ENCODE measurements at places on chromosomes 2 and 18. TPM values are rescaled to one million over a fixed set of nuclear protein-coding genes. Genes with fewer than 3 reads are reported as not detected.
A peak's percentile ranks its signal among the peaks of the same experiment; 100 is the strongest.

- H3K27me3 ChIP-seq, result no peaks in the 10 kb centered on the region
- H3K27ac ChIP-seq, result no peak overlapping the region
- H3K4me1 ChIP-seq, result peaks cover 14% of the 10 kb centered on the region
- H3K36me3 ChIP-seq, result no peaks in the 10 kb centered on the region
- DNase-seq, result no peak
These were observed 180.2 kb downstream of the TNS1 start for GRCh38 chr2:217822296-217823252.

GRCh38 chr2:127225186-127225960 is 5.3 kb upstream of the CYP27C1 start:
- no peak overlapping the region for H3K27ac ChIP-seq
- no peak overlapping the region for H3K4me3 ChIP-seq
- DNase-seq, result no peak
- peaks cover 17% of the 10 kb centered on the region for H3K27me3 ChIP-seq

- peak; percentile 65 for DNase-seq
- H3K4me1 ChIP-seq, result peaks cover 2% of the 10 kb centered on the region
These were observed 253.8 kb downstream of the TGIF1 start for GRCh38 chr18:3703732-3704176.

- no peaks in the 10 kb centered on the region for H3K27me3 ChIP-seq
- peaks cover 21% of the 10 kb centered on the region for H3K36me3 ChIP-seq
- no peak overlapping the region for H3K4me3 ChIP-seq
- no peak overlapping the region for H3K27ac ChIP-seq
These were observed 4.0 kb upstream of the GPBAR1 start for GRCh38 chr2:218256612-218257350.

DNA sequence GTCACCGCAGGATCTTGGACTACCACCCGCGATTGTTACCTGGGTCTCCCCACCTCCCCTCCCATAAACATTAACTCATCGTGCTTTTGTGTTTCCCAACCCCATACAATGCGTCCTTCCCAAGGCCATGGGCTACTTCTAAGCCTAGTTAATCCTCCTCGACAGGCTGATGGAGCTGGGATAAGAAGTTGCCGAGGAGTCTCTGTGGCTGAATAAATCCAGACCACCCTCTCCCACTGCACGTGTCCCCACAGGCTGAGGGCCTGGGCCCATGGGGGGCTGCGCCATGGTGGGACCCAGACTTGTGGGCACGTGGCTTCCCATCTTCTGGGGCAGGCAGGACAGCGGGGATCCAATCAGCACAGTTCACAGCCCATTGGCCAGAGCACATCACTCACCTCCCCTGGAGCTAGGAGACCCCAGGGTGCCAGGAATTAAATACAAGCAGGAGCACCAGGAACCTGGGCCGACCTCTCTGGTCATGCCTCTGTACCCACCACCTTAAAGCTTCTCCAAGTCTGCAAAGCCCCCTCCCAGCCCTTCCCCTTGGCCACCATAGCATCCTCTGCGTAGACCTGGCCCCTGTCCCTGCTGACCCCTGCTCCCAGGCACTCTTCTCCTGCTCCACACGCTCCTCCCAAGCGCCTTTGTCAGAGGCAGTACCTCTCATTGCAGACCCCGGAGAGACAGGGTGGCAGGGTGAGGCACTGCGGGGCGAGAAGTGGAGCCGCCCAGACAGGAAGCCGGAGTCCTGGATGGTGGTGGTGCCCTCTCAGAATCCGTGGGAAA is 51.0 kb upstream of the ID2 start:
- no peaks in the 10 kb centered on the region for H3K4me1 ChIP-seq
- no peak for DNase-seq
- H3K4me3 ChIP-seq, result no peak overlapping the region
- H3K36me3 ChIP-seq, result no peaks in the 10 kb centered on the region
- H3K27me3 ChIP-seq, result no peaks in the 10 kb centered on the region
- H3K27ac ChIP-seq, result no peak overlapping the region

CAPN14 gene
- 0.03 TPM for polyA plus RNA-seq

- H3K27ac ChIP-seq, result peak overlapping the region; percentile 9
- peaks cover 14% of the 10 kb centered on the region for H3K4me1 ChIP-seq
- H3K4me3 ChIP-seq, result no peak overlapping the region
- H3K27me3 ChIP-seq, result no peaks in the 10 kb centered on the region
- H3K36me3 ChIP-seq, result no peaks in the 10 kb centered on the region
These were observed 212.6 kb downstream of the ACKR3 start for GRCh38 chr2:236781933-236782816.

- H3K4me1 ChIP-seq, result no peaks in the 10 kb centered on the region
- no peak for DNase-seq
- H3K27me3 ChIP-seq, result no peaks in the 10 kb centered on the region
- no peak overlapping the region for H3K27ac ChIP-seq
- H3K36me3 ChIP-seq, result no peaks in the 10 kb centered on the region
These were observed 948.8 kb downstream of the SOCS6 start for GRCh38 chr18:71237641-71238040.

GRCh38 chr2:138183705-138184104 is 219.4 kb downstream of the HNMT start:
- no peaks in the 10 kb centered on the region for H3K27me3 ChIP-seq
- H3K4me3 ChIP-seq, result no peak overlapping the region
- H3K4me1 ChIP-seq, result no peaks in the 10 kb centered on the region
- no peak for DNase-seq

DNA sequence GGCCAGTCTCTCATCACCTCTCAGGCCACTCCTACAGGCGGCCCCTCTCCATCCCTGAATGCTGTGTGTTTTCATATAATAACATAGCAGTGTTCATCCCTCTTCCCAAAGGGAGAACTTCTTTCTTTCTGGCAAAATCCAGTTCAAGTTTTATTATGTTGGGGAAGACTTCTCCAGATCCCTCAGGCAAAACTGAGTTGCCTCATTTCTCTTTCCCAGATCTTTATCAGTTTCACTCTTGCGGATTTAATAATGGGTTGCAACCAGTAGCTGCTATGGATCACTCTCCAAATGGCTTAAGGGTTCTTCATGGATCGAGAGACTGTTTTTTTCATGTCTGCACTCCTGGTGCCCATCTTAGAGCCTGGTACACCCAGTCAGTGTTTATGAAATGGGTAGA is 129.9 kb downstream of the FHOD3 start:
- H3K4me1 ChIP-seq, result no peaks in the 10 kb centered on the region
- H3K27ac ChIP-seq, result no peak overlapping the region
- no peak for DNase-seq
- H3K4me3 ChIP-seq, result no peak overlapping the region

- H3K4me1 ChIP-seq, result peaks cover 3% of the 10 kb centered on the region
- H3K36me3 ChIP-seq, result no peaks in the 10 kb centered on the region
- H3K4me3 ChIP-seq, result no peak overlapping the region
- no peak for DNase-seq
- no peak overlapping the region for H3K27ac ChIP-seq
- H3K27me3 ChIP-seq, result no peaks in the 10 kb centered on the region
These were observed 17.9 kb upstream of the CREB1 start for GRCh38 chr2:207511851-207512250.

SYT4 gene
- polyA plus RNA-seq, result not detected

GRCh38 chr2:208049441-208049840 is 24.1 kb upstream of the PLEKHM3 start:
- no peak for DNase-seq
- no peaks in the 10 kb centered on the region for H3K4me1 ChIP-seq
- H3K4me3 ChIP-seq, result no peak overlapping the region
- no peak overlapping the region for H3K27ac ChIP-seq
- no peaks in the 10 kb centered on the region for H3K36me3 ChIP-seq
- peaks cover 2% of the 10 kb centered on the region for H3K27me3 ChIP-seq

ALPP gene
- polyA plus RNA-seq, result not detected

SPR gene
- polyA plus RNA-seq, result 22.0 TPM

DNA sequence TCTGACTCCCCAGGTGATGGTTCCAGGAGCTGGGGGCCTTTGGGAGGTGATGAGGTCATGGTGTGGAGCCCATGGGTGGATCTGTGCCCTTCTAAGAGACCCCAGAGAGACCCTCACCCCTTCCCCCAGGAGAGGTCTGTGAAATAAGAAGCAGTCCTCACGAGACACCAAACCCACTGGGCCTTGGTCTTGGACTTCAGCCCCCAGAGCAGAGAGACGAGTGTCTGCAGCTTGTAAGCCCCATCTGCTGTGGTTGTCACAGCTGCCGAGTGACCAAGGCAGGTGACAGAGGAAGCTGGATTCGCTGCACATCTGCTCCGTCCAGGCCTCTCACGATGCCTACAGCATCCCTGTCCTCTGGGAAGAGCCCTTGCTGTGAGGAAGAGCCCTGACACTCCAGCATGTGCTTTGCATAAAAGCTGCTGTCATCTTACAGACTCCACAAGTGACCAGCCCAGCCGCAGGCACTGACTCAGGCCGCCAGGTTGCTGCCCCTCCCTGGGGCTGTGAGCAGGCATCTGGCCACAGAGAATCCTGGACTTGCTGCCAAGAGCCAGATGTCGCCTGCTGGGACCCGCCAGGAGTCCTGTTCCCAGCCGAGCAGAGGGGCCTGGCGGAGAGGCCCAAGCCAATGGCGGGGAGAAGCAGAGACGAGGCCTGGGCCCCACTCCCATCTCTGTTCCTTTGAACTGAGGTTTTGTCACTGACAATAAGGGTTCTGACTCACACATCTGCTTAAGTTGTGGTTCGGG is 150.8 kb downstream of the PXDN start:
- peaks cover 12% of the 10 kb centered on the region for H3K4me1 ChIP-seq
- no peaks in the 10 kb centered on the region for H3K36me3 ChIP-seq
- H3K27ac ChIP-seq, result no peak overlapping the region
- no peaks in the 10 kb centered on the region for H3K27me3 ChIP-seq

IL1RL1 gene
- 32.2 TPM for polyA plus RNA-seq

DNA sequence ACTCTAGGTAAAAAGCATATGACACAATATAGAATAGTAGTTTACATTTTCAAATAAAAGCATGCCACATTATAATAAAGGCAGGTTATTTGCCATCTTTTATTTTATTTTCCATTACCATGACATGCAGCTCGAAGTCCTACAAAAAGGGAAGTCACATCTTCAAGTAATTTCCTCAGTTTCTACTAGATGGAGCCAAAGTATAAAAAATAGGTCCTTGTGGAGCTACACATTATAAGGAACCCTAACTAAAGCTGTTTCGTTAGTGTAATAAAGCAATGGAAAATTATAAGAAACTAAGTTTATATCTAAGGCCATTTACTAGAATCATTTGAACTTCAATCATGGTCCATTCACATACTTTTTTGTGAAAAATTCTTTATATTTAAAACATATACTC is 674.5 kb downstream of the KCNJ3 start:
- H3K4me3 ChIP-seq, result no peak overlapping the region
- no peak overlapping the region for H3K27ac ChIP-seq
- no peaks in the 10 kb centered on the region for H3K36me3 ChIP-seq
- no peaks in the 10 kb centered on the region for H3K27me3 ChIP-seq
- peaks cover 7% of the 10 kb centered on the region for H3K4me1 ChIP-seq

GRCh38 chr2:70084973-70085710 is 2.1 kb upstream of the PCBP1 start:
- no peaks in the 10 kb centered on the region for H3K27me3 ChIP-seq
- peaks cover 27% of the 10 kb centered on the region for H3K4me1 ChIP-seq
- peak overlapping the region; percentile 100 for H3K27ac ChIP-seq
- no peak for DNase-seq
- peaks cover 15% of the 10 kb centered on the region for H3K36me3 ChIP-seq

SERPINB4 gene
- not detected for polyA plus RNA-seq

DNA sequence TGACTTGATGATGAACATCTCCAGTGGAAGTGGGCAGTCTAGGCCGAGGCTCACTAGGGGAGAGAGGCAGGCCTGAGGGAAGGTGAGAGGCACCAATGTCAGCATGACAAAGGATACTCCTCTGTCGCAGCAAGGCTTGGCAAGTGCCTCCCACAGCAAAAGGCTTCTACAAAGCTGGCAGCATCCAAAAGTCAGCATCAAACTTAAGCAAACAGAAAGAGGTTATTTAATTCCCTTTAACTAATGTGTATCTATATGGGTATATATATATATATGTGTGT is 41.6 kb downstream of the NIFK start:
- no peaks in the 10 kb centered on the region for H3K27me3 ChIP-seq
- H3K4me1 ChIP-seq, result peaks cover 20% of the 10 kb centered on the region

DNA sequence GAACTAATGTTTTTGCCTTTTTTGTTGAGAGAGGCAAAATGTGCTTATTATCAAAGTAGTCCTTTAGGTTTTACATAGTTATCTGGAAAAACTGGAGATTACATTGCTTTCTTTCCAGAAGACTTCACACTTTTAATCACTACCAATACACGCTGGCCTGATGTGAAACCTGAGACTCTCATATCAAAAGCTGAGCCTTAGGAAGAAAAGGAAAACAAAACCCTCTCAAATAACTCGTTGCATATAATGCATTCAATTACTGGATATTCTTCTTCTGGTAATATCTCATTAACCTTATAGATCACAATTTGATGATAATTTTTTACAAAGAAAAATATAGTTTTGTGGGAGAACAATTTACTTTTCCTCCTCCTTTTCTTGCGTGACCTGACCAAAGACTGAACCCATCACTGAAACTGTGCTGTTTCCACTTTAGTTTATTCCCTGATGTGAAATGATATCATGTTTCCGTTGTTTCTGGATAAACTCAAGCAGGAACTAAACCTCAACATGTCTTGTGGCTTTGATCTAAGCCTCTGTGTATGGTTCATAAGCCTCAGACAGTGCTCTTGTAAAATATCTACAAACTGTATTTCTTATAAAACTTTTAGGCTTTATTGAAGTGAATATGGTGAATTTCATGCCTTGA is 332.4 kb downstream of the GULP1 start:
- H3K36me3 ChIP-seq, result no peaks in the 10 kb centered on the region
- no peaks in the 10 kb centered on the region for H3K27me3 ChIP-seq
- DNase-seq, result no peak
- no peak overlapping the region for H3K4me3 ChIP-seq
- H3K27ac ChIP-seq, result no peak overlapping the region

FBXO36 gene
- polyA plus RNA-seq, result 0.92 TPM

GRCh38 chr2:71613953-71614925 is 160.9 kb downstream of the DYSF start:
- H3K27ac ChIP-seq, result no peak overlapping the region
- H3K27me3 ChIP-seq, result no peaks in the 10 kb centered on the region
- peaks cover 20% of the 10 kb centered on the region for H3K36me3 ChIP-seq
- peaks cover 19% of the 10 kb centered on the region for H3K4me1 ChIP-seq
- DNase-seq, result no peak
